ENCODE measurements at places on chromosomes 6 and 20. TPM values are rescaled to one million over a fixed set of nuclear protein-coding genes. Genes with fewer than 3 reads are reported as not detected.

PTGIS gene
- polyA plus RNA-seq, result not detected

BPIFB4 gene
- polyA plus RNA-seq, result not detected

CTSZ gene
- polyA plus RNA-seq, result not detected

PRR18 gene
- 0.15 TPM for polyA plus RNA-seq

C6orf120 gene
- polyA plus RNA-seq, result 41.2 TPM

SLC2A10 gene
- polyA plus RNA-seq, result not detected

VNN1 gene
- 1.6 TPM for polyA plus RNA-seq

JPH2 gene
- polyA plus RNA-seq, result not detected

SLC35D3 gene
- not detected for polyA plus RNA-seq

PLA2G7 gene
- polyA plus RNA-seq, result 1.7 TPM

RNF144B gene
- polyA plus RNA-seq, result 1.4 TPM

FRS3 gene
- polyA plus RNA-seq, result 1.4 TPM

GLP1R gene
- not detected for polyA plus RNA-seq

Data from Purkinje cell (primary cell).